ENCODE measurements at places on chromosomes 7 and 10.

GRCh38 chr10:122459561-122460273 lies 1.6 kb upstream of the HTRA1 start:
- DNase-seq = no peak

- peak; percentile 35 for DNase-seq
These were observed 125.9 kb downstream of the GRK5 start for GRCh38 chr10:119333146-119333792.

DNA sequence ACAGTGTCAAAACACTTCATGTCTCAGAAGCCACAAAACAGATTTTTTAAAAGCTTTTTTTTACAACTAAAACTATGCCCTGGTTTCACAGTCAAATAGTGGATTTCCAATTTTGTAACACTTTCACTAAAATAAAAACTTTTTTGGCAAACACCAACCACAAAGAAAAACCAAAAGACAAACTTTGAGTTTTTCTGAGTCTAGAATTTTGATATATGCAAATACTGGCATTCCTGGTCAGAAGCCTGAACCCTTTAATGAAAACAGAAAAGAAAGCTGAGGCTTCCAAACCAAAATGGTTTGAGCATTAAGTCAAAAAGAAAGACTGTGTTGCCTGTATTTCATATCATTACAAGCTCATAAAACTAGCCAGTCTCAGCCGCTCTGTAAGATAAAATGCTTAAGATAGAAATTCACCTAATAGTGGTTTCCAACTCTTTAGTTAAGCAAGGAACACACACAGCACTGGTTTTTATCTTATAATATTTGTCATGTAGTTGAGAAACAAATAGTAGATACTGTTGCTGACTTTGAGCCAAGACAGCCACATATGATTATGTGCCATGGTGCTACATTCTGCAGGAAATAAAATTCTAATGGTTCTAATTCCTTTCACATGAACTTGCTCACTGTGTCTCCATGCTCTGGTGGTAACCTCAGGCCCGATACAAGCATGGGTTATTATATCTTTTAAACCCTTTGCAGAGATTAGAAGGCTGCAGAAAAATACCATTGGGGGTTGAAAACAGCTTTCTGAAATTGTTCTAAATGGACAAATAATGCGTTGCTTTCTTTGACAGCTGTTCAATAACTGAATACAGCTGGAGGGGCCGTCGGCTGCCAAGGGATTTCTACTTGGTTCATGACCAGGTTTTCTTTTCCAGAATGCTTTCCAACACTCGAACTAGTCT lies 49.4 kb downstream of the FAM171A1 start:
- no peak for DNase-seq

- DNase-seq = no peak
These were observed 21.4 kb upstream of the PAX2 start for GRCh38 chr10:100723770-100724530.

DNA sequence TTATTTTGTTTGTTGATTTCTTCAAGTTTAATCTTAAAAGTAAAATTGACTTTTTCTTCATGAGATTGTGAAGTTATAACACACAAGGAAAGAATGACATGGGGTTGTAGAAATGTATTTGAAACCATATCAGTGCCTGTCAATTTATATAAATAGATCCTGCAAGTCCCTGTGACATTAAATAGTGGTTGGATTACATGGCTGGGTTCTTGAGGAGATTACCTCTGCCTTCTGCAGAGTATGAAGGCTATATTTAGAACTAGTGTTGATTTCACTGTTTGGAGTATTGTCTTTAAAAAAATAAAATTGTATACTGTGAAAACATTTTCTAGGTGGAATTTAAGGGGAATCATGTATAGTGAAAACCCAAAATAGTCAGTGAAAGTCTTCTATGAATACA lies 385.8 kb upstream of the SMIM30 start:
- DNase-seq = no peak

GRCh38 chr10:35605191-35605590 lies at the start of gene GJD4:
Gene GJD4 (plus strand): TSS chr10:35605341. CDS start chr10:35605568, 227 bp downstream.
- no peak for DNase-seq

GRCh38 chr10:127897177-127897576 lies 4.4 kb upstream of the CLRN3 start:
- DNase-seq = no peak

GRCh38 chr10:43853369-43853768 lies 204.7 kb upstream of the ZNF32 start:
- DNase-seq = no peak

DNA sequence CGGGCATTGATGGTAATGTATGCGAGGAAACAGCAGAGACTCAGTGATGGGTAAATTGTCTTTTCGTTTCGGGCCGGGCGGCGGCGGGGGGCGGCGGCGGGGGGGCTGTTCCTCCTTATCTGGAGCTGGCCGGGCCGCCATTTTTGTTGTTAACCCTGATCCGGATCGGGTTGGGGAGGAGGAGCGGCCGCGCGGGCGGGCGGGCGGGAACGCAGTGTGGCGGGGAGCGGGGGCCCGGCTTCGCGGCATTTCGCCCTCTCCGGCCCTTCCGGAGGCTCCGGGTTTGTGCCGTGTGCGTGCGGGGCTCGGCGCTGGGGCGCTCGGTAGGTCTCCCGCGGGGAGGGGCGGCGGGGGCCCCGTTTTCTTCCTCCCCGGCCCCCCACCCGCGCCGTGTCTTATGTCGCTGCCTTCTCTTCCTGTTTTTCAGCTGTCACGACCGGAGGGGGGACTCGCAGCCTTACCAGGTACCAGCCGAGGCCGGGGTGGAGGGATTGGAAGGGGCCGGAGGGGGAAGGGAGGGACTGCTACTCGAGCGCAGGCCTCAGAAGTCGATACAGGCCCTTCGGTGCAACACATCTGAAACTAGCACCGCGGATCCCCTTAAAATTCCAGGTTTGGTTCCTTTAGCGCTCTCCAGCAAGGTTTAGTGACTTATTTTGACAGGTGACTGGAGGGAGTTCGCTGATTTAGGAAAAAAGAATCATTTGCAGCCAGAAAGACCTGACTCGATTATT lies 820 bp downstream of the WAC start:
- peak; percentile 44 for DNase-seq

DNA sequence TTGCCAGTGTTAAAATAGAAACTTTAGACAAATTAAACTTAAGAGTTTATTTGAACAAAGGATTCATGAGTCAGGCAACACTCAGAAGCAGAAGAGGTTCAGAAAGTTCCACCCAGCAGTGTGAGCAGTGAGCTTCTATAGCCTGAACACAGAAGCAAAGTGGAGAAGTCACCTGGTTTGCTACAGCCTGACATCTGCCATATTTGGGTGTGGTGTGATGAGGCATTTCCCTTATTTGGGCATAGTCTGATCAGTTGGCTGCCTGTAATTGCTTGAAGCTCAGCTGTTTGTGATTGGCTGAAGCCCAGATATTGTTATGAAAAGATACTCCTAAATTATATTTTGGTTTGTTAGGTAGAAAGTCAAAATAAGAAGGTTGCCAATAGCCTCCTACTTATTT lies 39.1 kb downstream of the VWC2 start:
- DNase-seq = no peak

GRCh38 chr10:22624287-22624738 lies 90.1 kb downstream of the PIP4K2A start:
- no peak for DNase-seq

DNA sequence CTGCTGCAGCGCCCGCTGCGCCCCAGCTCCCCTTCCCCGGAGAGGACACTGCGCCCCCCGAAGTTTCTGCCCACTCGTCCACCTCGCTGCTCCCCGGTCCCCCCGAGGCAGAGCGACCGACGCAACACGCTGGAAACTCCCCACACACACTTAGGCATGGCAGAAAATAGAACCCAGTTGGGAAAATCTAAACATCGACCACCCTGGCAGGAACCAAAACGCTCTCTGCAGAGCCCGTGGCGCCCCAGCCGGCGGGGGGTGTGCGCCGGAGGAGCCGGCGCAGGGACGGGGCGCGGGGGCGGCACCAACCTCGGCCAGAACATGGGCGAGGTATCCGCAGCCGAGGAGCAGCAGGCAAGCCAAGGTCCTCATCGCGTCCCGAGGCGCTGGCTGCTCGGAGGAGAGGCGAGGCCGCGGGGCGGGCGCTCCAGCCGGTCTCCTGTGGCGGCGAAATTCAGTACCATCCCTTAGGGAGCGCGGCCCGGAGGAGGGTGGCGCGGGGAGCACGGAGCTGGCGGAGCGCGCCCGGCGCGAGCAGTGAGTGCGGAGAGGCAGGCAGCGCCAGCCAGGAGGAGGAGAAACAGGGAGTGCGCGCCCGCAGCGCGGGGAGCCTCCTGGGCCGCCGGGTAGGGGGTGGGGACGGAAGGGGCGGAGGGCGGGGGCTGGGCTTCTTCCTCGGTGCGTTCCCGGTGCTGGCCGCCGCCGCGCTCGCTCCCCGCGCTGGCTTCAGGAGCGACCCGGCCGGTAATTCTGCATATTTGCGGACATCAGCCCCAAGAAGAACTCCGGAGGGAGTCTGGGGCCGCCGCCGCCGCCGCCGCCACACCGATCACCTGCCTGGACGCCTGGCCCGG lies 789 bp downstream of the PDGFA start:
- DNase-seq = no peak

- no peak for DNase-seq
These were observed 8.4 kb downstream of the ZDHHC6 start for GRCh38 chr10:112438356-112438755.

DNA sequence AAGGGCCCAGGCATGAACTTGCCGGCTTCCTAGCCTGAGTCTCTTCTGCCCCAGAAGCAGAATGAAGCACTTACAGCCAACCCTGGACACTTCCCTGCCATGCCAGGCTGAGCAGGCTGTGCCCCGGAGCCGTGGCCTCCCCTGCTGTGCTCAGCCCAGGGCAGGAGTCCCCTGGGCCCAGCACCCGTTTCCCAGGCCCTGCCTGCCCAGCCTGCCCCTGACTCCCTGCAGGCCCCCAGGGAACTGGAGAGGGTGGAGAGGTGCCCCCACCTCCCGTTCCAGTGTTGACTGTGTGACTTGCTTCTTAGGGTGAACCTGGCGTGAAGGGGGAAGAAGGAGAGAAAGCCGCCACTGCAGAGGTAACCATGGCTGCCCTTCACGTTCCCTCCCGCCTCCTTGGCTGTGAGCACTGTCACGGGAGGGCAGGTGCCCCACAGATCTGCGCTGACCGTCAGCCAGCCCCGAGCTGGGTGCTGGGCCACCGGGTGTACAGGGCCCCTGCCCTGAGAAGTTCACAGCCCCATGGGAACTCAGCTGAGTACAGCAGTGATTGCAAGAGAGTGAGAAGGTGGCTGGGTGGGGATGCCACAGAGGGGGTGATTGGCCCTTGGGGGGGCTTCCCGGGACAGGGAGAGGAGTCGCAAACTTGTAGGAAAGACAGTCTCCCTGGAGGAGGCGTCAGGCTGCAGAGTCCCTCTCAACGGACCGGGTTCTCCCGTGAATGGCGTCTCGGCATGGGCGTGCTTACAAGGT lies 75.9 kb downstream of the MYL10 start:
- DNase-seq = no peak

DNA sequence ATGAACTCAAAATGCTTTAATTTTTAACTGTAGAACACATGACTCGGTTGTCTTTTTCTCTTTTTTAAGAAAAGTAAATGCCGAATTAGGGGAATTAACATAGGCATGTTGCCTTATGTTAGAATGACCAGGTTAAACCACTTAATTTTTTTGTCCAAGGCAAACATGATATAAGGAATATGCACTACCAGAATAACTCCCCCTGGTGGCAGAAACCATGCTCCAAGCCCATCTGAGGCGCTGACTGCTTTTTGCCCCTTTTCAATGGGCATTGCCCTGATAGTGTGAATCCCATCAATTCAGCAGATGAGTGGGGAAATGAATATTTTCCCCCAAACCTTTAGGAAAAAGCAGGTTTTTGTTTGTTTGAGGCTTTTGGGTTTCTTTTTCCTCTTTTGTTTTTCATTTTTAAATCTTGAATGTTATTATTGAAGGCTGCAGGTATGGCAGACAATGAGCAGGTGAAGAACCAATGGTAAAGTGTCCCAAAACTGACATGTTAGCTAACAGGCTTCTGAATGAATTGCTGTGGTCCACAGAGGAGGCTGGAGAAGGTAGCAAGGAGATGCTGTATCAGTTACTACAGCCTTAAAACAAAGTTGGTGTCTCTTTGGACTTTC lies 284.3 kb downstream of the SORCS3 start:
- DNase-seq = no peak

DNA sequence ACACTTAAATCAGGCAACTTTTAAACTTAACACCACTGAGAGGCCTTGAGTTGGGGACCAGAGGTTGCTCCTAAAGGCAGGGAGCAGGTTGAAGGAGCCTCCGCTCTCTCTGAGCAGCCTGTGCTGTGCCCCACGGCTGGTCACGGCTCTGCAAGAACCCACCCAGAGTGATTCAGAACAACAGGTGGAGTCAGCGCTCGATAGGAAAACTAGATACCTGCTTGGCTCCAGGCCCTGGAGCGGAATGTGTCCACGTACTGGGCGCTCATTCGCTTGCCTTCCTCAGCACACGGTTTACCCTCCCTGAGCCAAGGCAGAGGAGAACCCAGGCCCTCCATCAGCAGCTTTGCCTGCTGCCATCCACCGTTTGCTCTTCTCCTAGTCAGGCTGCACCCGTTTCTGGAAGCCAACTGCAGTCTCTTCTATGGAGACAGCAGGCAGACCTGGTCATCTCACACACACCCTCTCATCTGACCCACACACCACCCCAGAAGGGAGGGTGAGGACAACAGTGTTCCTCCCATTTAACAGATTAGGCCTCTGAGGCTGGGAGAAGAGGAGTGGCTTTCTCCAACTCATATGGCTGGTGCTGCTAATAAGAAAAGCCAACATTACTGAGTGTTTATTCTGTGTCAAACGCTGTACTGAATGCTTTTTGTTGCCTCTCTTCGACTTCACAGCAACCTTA lies 37.6 kb upstream of the PDCD4 start:
- no peak for DNase-seq

GRCh38 chr7:115613836-115614235 lies 416.7 kb downstream of the TFEC start:
- DNase-seq = no peak

DNA sequence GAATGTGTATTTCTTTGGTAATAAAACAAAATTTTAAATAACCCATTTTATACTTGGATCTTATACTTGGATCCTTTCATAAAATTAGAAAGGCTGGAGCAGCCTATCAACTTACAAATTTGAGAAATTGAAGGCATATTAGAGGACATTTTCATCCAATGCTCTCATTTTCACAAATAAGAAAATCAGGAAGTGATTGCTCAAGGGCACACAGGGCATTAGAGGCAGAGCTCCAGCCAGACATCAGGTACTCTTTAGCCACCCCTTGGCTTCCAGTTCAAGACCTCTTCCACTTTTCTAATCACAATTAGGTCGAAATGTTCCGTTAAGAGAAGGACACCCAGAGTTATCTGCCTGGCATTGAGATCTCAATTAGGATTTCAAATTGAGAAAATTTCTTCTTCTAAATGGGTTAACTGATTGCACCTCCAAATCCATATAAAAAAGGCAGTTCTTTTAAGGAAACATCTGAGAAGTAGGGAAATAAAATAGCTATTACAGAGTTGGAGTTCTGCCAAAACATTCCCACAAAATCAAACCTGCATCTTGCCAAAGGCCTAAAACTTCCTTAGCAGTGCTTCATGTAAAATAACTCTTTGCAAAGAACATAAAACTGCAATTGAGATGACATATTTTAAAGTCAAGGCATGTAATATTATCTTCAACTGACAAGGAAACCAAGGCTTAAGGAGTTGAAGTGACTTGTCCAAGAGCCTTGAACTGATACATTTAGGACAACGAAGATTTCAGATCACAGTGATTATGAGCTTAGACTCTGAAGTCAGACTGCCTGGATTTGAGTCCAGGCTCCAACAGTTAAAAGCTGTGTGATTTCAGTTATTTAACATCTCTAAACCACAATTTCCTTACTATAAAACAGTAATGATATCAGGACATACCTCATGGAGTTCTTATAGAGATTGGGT lies 2.4 kb downstream of the ACTA2 start:
- DNase-seq = no peak

All from stimulated activated CD8-positive, alpha-beta memory T cell treated with anti-CD3 and anti-CD28 coated beads, Interleukin-7, amount 100 ng/mL, for 24 hours (primary cell).